ENCODE measurements at places on chromosomes 16 and 17.

- DNase-seq = no peak
Measured at GRCh38 chr16:22337849-22338635, 36.4 kb downstream of the CDR2 start.

DNA sequence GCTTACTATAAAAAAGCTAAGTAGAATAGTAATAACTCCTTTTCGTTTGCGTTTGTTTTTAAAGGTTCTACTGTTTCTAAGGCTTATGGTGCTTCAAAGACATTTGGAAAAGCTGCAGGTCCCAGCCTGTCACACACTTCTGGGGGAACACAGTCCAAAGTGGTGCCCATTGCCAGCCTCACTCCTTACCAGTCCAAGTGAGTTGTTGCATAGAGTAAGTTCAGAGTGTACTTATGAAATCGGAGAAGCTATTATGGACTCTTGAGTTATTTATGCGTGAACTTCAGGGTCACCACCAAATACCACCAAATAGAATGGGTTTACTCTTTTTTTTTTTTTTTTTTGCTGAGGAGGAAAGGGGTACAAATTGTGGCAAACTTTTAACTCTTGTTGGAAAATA lies 45.8 kb downstream of the RPA1 start:
- no peak for DNase-seq

DNA sequence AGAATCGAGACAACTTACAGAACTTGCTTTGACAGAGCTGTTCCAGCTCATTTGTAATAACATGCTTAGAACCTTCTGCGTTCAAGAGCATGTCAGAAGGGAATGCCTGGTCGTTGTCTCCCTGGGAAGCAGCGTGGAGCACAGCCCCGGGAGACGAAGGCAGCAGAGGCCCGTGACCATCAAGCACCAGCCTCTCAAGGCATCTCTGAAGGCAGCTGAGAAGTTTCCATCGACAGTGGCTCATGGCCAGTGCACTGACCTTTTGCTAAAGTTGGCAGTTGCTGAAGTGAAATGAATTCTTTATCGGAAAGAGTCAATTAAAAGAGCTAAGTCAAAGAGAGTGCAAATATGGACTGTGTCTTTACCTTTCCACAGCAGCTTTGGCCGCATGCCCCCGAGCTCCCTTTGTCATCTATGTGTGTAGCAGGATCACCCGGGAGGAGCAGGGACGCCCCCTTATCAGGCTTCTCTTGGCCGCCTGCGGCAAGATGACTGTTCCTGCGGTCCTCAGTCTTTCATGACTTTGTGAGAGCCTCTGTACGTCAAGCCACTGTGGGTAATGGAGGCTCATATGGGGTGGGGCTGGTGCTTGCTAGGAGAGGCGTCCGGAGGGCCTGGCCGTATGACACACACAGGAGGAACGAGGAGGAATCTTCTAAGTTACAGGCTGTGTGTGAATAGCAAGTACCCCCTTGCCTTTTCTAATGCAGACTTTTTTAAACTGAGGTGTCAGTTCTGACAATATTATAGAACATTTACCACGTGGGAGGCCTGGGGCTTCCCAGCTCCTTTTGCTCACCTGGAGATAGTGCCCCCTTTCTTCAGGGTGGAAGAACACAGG lies 54.2 kb downstream of the LDHD start:
- no peak for DNase-seq

GRCh38 chr16:57945740-57946138 lies 25.2 kb downstream of the CNGB1 start:
- no peak for DNase-seq
